Astrocyte of the hippocampus (primary cell): ENCODE measurements at places on chromosomes 1 and 21.

GRCh38 chr1:18926315-18927081 lies 24.1 kb upstream of the ALDH4A1 start:
- peak; percentile 92 for DNase-seq

- DNase-seq: no peak
Measured at GRCh38 chr1:167966050-167966449, 29.2 kb upstream of the MPC2 start.

GRCh38 chr1:247884797-247885413 lies 10.5 kb upstream of the OR2W3 start:
- no peak for DNase-seq

DNA sequence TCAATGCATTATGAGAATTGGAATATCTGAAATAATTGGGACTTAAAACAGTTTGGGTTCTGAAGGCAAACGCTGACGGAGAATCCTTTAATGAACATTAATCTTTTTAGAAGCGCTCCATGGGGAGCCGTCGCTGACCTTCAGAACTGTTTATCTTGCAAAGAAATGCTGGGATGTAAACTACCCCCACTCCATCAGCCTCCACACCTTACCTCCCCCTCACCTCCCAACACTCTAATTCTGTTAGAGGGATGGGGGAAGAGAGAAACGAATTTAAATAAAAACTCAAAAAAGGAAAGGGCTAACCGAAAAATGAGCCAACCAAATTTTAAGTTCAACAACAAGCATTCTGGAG lies 44.1 kb upstream of the DNAJC6 start:
- DNase-seq: peak; percentile 21

GRCh38 chr21:45244799-45245340 lies 42.8 kb downstream of the POFUT2 start:
- DNase-seq: no peak

- no peak for DNase-seq
Measured at GRCh38 chr1:160664573-160665051, 17.8 kb upstream of the SLAMF1 start.

GRCh38 chr1:106072909-106073600 lies 983.4 kb upstream of the PRMT6 start:
- DNase-seq: no peak

GRCh38 chr21:36127977-36128376 lies 6.9 kb upstream of the CBR3 start:
- DNase-seq: no peak

DNA sequence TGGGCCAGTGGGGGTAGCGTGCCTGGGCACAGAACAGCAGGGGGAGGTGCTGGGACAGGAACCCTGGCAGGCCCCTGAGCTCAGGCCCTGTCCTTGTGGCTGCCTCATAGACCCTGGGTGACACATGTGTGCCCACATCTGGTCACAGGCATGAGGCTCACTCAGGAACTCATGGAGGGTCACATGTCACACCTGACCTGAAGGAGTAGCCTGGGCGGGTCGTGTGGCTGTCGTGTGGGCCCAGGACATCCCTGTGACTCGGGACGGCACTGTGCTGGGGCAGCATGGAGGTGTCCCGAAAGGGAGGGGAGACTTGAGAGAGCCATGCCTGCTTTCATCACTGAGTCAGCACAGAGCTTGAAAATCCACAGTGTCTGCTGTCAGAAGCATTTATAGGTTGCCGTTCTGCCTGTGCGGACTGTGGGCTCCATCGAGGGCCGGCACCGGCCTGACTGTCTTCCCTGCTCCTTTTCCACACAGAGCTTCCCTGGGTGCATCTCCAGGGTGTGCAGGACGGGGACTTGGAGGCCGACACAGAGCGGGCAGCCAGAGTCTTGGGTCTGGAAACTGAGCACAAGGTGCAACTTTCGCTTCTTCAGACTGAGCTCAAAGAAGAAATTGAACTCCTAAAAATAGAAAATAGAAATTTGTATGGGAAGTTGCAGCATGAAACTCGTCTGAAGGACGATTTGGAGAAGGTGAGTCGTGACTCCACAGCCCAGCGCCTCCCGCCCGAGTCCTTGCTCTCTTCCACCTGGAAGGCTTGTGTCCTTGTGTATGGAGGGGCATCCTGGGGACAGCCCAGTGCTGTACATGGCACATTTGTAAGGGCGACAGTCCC lies 32.8 kb downstream of the PCNT start:
- DNase-seq: no peak

DNA sequence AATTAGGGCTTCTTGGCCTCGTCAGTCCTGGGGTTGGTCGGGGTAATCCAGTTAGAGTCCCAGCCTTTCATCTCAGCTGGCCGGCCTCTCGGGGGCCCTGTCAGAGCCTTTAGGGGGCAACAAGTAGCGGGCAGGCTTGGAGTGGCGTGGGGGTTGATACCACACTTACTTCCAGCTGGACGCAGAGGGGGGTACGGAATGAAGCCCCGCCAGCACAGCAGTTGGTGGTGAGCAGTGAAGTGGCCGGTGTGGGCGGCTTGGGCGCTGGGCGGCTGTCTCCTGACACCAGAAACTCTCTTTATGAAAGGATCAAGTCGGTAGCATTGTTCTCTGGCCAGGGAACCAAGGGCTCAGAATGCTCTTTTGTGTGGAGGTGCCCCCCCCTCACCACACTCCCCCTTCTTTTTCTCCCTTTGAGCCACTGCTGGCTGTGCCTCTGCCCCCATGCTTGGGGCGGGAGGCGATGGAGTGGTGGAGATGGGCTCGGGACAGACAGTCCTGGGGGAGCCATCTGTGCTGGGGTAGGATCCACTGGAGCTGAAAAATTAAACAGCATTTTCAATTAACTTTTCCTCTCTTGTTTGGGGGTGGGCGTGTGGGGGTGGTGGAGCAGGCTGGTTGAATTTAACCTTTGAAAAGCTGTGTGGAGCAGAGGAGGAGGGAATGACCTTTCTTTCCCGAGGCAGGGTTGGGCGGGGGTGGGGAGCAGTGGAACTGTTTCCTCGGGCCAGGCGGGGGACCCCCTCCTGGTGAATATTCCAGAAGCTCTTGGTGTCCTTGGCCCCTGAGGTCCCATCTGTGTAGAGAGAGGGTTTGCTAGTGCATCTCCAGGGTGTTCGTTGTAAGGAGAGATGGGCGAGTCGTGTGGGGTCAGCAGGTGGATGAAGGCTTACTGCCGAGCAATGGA lies 102.7 kb downstream of the RNF220 start:
- DNase-seq: peak; percentile 68

DNA sequence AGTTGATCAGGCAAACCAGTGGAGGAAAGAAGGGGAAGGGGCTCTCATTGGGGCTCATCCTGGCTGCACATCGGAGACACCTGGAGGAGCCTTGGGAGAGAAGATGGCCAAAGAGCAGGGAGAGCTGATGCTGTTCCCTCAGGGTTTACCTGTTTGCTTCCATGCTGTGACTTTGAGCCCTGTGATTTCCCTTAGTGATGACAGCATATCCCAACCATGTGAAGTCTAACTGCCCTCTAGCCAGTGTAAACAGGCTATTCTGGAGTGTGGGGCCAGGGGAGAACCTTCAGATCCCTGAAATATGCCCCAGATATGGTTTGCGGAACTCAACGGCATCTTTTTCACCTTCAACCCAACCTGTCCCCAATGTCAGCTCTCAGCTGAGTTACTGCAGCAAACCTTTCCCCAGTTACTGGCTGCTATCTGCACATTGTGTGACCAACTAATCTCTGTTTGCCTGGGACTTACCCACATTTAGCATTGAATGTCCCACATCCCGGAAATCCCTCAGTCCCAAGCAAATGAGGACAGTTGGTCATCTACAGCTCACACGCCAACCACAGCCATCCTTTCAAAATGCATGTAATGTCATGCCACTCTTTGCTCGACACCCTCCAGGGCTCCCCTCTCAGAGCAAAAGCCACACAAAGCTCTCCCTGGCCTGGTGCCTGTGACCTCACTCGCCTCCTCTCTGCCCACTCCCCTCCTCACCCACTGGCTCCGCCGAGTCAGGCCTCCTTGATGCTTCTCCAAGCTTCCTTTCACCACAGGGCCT lies 242.3 kb downstream of the KCNJ6 start:
- no peak for DNase-seq

DNA sequence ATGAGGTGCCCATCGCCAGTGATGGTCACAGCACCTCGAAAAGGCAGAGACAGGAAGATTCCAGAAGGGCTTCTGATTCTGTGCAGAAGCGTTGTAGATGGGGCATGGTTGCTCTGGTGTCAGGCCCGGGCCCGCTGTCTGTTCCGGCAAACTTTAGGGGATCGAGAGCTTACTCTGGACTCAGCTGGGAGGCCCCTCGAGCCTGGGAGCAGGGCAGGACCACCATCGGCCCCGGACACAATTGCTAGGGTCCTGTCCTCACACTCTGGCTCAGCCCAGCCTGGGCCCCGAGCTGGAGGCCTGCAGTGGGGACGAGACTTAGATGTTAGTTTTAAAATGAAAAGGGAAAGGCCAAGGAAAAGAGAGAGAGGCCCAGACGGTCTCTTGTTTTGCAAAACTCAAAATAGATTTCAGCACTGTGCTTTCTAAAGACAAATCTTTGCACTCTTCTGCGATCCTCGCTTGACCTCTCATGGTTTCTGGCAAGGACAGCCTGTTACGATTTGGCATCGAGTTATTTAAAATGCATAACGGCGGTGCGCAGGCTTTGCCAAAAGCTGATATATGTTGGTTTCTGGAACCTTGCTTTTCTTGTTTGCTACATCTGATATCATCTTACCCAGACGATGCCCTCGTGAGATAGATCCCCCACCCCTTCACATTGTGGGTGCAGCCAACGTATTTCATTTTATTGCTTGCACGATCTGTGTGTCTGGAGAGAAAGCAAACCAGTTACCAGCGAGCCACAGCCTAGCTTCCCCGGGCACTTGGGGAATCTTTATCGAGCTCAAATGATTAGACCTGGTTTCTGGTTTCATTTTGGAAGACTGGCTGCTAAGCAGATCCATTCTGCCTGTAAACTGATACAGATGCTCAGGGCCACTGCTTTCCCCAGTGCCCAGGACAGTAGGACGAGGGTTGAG lies 58.0 kb downstream of the PRDM16 start:
- DNase-seq: peak; percentile 66

- DNase-seq: peak; percentile 26
Measured at GRCh38 chr1:28956038-28956464, 41.7 kb downstream of the EPB41 start.
